Small intestine (tissue), 16 donors: ENCODE measurements at places on chromosomes 13 and 19. TPM values are rescaled to one million over a fixed set of nuclear protein-coding genes. Genes with fewer than 3 reads are reported as not detected.
A peak's percentile ranks its signal among the peaks of the same experiment; 100 is the strongest.

- H3K27me3 ChIP-seq: peaks cover 9% of the 10 kb centered on the region
- H3K4me3 ChIP-seq: no peak overlapping the region
- no peaks in the 10 kb centered on the region for H3K4me1 ChIP-seq
- no peaks in the 10 kb centered on the region for H3K36me3 ChIP-seq
These were observed 7.1 kb downstream of the CRLF1 start for GRCh38 chr19:18599485-18599884.

DNA sequence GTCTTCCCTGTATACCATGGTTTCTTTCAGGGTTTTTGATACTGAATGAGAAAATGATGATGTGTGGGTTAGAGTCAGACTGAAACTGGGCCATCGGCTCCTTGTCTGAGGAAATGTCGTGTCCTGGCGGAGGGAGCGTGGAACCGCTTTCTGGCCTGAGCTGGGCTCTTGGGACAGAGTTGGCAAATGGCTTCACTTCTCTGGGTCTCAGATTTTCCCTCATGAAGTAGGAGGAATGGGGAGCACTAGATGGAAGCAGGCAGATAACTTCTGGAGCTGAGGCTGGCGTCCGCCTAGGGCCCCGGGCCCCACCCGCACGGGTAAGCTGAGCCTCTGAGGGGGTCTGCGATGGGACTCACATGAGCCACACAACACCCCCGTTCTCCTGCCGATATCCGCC lies 133.3 kb upstream of the WASF3 start:
- no peak for DNase-seq
- no peaks in the 10 kb centered on the region for H3K4me1 ChIP-seq
- H3K27me3 ChIP-seq: no peaks in the 10 kb centered on the region
- H3K27ac ChIP-seq: no peak overlapping the region

DNA sequence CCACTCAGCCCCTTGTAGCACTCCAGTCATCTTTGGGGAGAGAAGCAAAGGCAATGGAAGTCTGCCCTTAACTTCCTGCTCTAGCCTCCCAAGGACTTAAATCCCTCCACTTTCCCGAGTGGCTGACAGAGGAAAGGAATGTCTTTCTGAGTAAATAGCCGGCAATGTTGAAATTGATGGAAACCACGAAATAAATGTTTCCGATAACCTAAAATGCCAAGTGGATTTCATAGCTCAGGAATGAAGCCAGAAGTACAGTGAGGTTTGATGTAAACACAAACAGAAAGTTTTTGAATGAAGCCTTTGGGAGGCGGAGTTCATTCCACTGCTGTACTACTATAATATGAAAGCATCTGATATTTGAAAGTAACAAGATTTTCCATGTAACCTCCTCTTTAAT lies 14.0 kb upstream of the TBC1D4 start:
- DNase-seq: no peak
- no peaks in the 10 kb centered on the region for H3K36me3 ChIP-seq
- H3K27ac ChIP-seq: no peak overlapping the region
- no peaks in the 10 kb centered on the region for H3K27me3 ChIP-seq

DNA sequence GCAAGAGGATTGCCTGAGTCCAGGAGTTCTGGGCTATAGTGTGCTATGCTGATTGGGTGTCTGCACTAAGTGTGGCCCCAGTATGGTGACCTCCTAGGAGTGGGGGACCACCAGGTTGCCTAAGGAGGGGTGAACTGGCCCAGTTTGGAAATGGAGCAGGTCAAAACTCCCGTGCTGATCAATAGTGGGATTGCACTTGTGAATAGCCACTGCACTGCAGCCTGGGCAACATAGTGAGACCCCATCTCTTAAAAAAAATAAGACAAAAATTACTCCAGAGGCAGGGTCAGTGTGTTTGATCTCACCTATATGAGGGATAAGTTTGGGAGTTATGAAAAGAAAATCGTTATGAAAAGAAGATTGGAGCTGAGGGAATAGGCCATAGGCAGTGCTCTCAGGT lies 21.7 kb downstream of the PAF1 start:
- no peak for DNase-seq
- H3K27me3 ChIP-seq: no peaks in the 10 kb centered on the region
- peaks cover 12% of the 10 kb centered on the region for H3K36me3 ChIP-seq
- H3K4me3 ChIP-seq: no peak overlapping the region

DNA sequence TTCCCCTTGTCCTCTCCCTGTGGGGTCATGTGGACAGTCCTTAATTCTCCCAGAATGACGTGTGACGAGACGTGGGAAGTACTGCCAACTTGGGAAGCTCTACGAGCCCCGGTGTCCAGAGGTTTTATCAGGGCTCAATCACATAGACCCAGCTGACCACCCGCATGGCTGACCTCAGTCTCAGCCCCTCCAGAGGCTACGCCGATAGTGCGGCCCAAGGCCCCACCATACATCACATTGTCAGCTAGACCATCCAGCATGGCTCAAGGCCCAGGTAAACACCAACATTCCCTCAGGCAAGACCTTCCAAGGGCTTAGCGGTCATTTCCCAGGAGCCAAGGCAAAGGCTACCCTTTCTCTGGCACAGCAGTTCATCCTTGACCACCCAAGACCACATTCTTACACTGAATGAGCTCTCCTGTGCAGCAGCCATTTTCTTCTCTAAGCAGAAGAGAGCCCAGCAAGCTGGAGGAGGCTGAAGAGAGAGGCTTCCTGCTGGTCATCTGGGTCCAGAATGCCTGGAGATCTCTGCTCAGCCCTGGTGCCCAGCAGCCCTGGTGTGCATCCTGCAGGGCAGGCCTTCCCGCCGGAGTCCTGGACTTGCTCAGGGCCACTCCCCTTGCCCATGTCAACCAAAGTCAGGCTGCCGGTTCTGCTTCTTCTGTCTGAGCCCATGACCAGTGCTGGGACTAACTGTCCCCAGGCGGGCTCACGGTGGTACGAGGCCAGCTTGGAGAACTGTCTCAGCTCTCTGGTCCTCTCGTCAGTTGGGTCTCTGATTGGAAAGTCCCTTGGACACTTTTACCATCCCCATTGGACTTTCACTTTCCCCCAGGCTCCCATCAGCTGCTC lies 7.9 kb upstream of the F10 start:
- no peaks in the 10 kb centered on the region for H3K36me3 ChIP-seq
- no peaks in the 10 kb centered on the region for H3K4me1 ChIP-seq
- no peak for DNase-seq
- H3K27ac ChIP-seq: no peak overlapping the region
- H3K4me3 ChIP-seq: no peak overlapping the region

DNA sequence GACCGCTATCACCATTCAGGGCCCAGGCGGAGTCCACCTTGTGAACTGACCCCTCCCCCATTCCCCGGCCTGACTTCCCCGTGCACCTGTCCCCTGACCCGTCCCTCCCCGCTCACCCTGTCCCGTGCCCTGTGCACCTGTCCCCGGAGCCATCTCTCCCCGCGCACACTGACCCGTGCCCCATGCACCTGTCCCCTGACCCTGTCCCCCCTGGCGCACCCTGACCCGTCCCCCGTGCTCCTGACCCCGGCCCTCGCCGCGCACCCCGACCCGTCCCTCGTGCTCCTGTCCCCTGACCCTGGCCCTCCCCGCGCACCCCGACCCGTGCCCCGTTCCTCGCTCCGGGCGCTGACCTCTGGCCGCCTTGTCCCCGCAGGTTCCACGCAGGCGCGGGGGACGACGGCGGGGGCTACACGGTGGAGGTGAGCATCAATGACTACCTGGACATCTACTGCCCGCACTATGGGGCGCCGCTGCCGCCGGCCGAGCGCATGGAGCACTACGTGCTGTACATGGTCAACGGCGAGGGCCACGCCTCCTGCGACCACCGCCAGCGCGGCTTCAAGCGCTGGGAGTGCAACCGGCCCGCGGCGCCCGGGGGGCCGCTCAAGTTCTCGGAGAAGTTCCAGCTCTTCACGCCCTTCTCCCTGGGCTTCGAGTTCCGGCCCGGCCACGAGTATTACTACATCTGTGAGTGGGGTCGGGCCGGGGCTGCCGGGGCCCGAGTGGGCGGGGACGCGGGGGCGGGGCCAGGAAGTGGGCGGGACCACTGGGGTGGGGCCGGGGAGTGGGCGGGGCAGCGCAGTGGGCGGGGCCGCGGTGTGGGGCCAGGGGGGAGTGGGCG lies 9.7 kb downstream of the EFNA2 start:
- no peak for DNase-seq
- no peaks in the 10 kb centered on the region for H3K27me3 ChIP-seq
- H3K36me3 ChIP-seq: no peaks in the 10 kb centered on the region
- H3K4me1 ChIP-seq: no peaks in the 10 kb centered on the region

DNA sequence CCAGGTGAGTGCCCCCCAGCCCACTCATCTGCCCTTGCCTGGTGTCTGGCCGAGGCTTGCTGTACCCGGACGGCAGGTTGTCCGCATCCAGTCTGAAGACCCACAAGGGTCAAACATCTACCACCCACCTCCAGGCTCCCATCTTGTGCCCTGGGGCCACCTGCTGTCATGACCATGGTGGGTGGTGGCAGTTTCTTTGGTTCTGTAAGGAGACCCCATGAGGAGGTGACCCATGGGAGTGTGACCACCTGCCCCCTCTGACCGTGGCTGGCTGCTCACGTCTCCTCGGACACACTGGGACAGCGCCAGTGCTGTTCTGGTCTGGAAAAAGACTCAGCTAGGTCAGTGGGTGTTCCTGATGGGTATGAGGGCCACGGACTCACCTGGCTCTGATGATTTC lies 93.9 kb downstream of the TEX29 start:
- H3K4me3 ChIP-seq: no peak overlapping the region
- no peaks in the 10 kb centered on the region for H3K36me3 ChIP-seq

DNA sequence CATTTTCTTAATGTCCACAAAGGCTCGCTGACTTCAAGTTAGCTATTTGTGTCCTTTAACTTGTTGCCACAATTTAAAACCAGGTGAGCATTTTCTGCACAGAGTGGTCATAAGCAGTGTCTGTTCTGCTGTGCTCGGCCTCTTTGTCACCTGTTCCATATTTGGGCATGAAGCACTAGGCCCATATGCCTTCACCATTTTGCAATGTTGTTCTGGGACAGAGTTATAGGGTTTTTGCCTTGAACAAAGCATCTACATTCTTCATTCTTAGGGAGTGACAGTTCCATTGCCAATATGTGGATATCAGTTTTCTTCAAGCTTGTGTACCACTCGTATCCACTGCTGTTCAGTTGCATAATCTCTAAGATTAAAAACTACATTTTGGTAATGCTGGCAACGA lies 56.1 kb downstream of the LRCH1 start:
- H3K36me3 ChIP-seq: no peaks in the 10 kb centered on the region
- DNase-seq: no peak
- H3K27ac ChIP-seq: no peak overlapping the region

DNA sequence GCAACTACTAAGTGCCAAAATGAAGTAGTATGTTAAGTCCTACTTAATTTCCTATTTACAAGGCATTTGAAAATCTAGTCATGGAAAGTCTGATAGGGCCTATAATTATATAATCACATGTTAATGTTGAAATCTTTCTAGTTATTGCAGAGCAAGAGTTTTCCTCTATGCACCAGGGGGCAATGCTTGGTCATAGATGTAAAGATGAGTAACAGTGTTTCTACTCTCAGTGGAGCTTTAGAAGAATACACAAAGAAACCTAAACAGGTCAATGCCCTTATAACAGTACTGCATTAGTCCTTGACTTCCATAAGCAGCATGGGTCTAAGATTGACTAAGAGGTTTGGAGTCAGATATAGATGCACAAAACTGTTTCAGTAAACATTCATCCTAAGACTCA lies 218.7 kb downstream of the KCTD12 start:
- H3K27me3 ChIP-seq: no peaks in the 10 kb centered on the region
- no peaks in the 10 kb centered on the region for H3K4me1 ChIP-seq
- peak; percentile 47 for DNase-seq
- H3K4me3 ChIP-seq: no peak overlapping the region

GRCh38 chr13:112416647-112417046 lies 40.5 kb downstream of the SPACA7 start:
- no peak overlapping the region for H3K4me3 ChIP-seq
- H3K27ac ChIP-seq: no peak overlapping the region
- no peak for DNase-seq
- H3K4me1 ChIP-seq: no peaks in the 10 kb centered on the region

DNA sequence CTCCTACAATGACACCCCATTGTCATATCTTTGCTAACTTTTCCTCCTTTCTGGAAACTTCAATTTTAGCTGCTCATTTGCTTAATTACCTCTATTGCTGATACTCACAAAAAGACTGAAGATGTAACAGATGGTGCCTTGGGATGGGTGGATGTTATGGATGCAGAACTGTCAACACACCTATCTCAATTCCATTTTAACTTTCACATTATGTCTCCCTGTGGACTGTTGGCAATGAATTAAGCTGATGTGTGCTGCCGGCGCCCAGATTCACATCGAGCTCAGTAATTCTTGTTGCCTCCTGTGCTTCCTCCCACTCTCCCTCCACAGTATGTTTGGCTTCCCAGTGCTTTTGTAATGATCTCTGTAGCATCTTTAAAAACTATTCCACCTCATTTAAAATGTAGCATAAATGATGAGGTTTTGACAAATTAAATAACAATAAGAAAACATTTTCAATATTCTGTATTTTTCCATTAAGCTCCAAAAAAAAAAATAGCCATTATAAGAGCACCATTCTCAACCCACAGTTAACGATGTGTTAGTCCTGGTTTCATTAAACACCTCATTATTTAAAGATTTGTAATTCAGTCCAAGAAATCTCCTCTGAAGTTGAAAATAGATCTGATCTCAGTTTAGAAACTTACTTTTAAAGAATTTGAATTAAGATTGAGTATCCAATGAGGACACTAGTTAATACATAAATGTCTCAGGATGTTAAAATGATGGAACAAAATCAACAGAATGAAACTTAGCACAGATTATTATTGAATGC lies 99.9 kb upstream of the FAM216B start:
- H3K4me3 ChIP-seq: no peak overlapping the region
- H3K27ac ChIP-seq: no peak overlapping the region
- H3K4me1 ChIP-seq: no peaks in the 10 kb centered on the region
- no peaks in the 10 kb centered on the region for H3K36me3 ChIP-seq
- DNase-seq: no peak
- no peaks in the 10 kb centered on the region for H3K27me3 ChIP-seq

DNA sequence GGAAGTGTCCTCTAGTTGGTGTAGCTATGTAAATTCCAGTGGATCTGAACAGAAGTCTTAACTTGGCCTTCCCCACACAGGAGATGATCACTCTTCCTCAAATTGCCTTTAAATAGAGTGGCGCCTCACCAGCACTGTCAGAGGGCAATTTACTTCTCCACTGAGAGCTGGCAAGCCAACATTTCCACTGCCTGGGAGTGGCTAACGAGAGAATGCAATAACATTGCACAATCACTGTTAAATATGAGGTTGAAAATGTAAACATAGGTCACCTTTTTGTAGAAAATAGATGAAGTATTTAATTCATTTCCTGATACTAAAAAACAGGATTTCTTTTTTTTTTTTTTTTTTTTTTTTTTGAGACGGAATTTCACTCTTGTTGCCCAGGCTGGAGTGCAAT lies 55.4 kb upstream of the UBL3 start:
- no peaks in the 10 kb centered on the region for H3K27me3 ChIP-seq
- peak; percentile 82 for DNase-seq
- H3K36me3 ChIP-seq: no peaks in the 10 kb centered on the region
- no peak overlapping the region for H3K4me3 ChIP-seq

KLF1 gene
- polyA plus RNA-seq: not detected

ZNF44 gene
- polyA plus RNA-seq: 15.0 TPM

TDRD12 gene
- polyA plus RNA-seq: not detected

PRR20B gene
- polyA plus RNA-seq: not detected

ZNF547 gene
- 0.27 TPM for polyA plus RNA-seq

ZNF682 gene
- 1.8 TPM for polyA plus RNA-seq

CCDC70 gene
- not detected for polyA plus RNA-seq
